IPS DF 6.9 (cell line): ENCODE measurements at places on chromosomes 2 and 18.

- no peaks in the 10 kb centered on the region for H3K4me1 ChIP-seq
- DNase-seq, result no peak
- no peaks in the 10 kb centered on the region for H3K36me3 ChIP-seq
- no peak overlapping the region for H3K4me3 ChIP-seq
- H3K27me3 ChIP-seq, result no peaks in the 10 kb centered on the region; the same call in 1 of the 2 replicates
Measured at GRCh38 chr2:207184348-207184747, 18.6 kb upstream of the KLF7 start.

DNA sequence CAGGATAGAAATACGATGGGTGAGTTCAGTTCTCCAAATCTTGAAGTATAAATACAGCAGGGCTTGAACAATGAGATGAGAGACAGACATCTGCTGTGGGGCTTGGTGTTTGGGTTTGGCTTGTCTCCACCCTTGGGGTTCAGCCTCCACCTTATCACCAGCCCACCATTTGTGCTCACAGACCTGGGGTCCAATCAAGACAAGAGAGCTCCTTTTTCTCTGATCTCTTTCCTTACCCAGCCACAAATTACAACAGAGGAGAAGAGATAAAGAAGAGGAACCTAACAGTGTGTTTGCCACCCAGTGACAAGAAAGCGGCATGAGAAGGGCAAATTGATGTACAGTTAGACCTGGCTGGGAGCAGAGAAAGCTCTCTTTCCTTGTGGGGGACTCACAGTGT is 204.5 kb upstream of the CXCR4 start:
- H3K36me3 ChIP-seq, result no peaks in the 10 kb centered on the region
- H3K27me3 ChIP-seq, result no peaks in the 10 kb centered on the region
- no peak overlapping the region for H3K4me3 ChIP-seq
- no peak for DNase-seq
- peaks cover 1% of the 10 kb centered on the region; the same call in 1 of the 2 replicates for H3K4me1 ChIP-seq
- H3K27ac ChIP-seq, result no peak overlapping the region

- no peaks in the 10 kb centered on the region for H3K4me1 ChIP-seq
- no peak overlapping the region for H3K4me3 ChIP-seq
- H3K27me3 ChIP-seq, result no peaks in the 10 kb centered on the region
- H3K36me3 ChIP-seq, result no peaks in the 10 kb centered on the region
Measured at GRCh38 chr18:13381944-13382365, 163.4 kb downstream of the LDLRAD4 start.

DNA sequence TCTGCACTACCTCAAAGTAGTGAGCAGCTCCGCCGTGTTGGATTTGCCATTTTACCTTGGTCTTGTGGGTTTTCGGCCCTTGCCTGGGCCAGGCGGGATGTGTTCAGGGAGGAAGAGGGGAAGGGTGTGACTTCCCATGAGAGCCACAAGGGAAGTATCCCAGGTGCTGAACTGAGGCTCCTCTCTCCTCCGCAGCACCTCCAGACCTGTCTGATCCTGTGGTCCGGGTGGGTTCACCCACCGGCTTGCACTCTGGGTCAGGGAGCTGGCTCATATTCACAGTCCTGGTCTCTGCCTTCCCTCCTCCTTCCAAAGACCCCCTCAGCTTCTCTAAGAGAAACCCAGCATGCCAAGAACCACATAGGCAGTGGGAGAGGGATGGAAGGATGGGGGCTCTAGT is 235.8 kb downstream of the SEPTIN10 start:
- DNase-seq, result no peak
- H3K27me3 ChIP-seq, result no peaks in the 10 kb centered on the region
- H3K4me1 ChIP-seq, result no peaks in the 10 kb centered on the region
- no peak overlapping the region for H3K4me3 ChIP-seq
- no peaks in the 10 kb centered on the region for H3K36me3 ChIP-seq
- H3K27ac ChIP-seq, result no peak overlapping the region

DNA sequence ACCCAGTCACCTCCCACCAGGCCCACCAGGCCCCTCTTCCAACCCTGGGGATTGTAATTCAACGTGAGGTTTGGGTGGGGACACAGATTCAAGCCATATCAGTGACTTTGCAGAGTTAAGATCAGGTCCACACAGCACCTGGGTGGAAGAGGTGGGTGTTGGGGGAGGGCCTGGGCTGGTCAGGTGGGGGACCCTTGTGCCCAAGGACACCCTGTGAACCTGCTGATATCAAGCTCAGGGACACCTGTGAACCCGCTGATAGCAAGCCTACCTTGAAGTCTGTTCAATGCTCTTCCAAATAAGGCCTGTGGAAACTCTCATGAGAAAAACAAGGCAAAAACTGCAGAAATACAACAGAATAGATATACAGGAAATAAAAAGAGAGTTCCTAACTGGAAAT is 19.9 kb upstream of the TPO start:
- H3K27me3 ChIP-seq, result no peaks in the 10 kb centered on the region
- H3K27ac ChIP-seq, result no peak overlapping the region
- 0 out of 2 replicates have a peak, but pooled peaks cover 1% of the 10 kb centered on the region for H3K4me1 ChIP-seq
- no peak overlapping the region for H3K4me3 ChIP-seq

DNA sequence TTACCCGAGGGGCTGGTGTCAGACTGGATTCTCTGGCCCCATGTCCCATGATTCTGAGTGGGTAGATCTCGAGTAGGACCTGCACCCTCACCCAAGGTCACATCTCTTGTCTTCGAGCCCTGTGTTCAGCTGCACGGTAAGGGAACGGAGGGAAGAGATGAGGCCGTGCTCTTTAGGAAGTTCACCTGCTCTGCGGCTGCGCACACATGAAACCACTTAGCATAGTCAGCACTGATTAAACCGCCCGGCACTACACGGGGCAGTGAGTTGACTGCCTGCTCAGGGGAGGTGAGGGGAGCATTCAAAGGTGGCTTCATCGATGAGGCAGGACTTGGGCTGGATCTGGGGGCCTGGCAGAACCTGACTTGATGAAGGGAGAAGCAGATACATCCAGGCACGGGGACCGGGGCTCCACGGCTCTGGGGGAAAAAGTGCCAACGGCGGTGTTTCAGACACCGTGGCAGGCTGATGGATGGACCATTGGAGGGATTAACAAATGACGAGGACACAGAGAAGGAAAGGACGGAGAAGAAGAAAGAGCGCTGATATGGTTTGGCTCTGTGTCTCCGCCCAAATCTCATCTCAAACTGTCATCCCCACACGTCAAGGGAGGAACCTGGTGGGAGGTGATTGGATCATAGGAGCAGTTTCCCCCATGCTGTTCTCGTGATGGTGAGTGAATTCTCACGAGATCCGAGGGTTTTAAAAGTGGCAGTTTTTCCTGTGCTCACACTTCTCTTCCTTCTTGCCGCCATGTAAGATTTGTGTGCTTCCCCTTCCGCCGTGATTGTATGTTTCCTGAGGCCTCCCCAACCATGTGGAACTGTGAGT is 248.6 kb downstream of the CYP26B1 start:
- no peaks in the 10 kb centered on the region for H3K4me1 ChIP-seq
- DNase-seq, result no peak
- H3K36me3 ChIP-seq, result no peaks in the 10 kb centered on the region
- no peak overlapping the region for H3K27ac ChIP-seq
- no peaks in the 10 kb centered on the region for H3K27me3 ChIP-seq
- H3K4me3 ChIP-seq, result no peak overlapping the region

GRCh38 chr2:239399433-239399920 is 1.3 kb downstream of the HDAC4 start:
- no peak for DNase-seq
- no peaks in the 10 kb centered on the region for H3K27me3 ChIP-seq
- no peaks in the 10 kb centered on the region for H3K36me3 ChIP-seq
- peak overlapping the region; percentile 59; the same call in 1 of the 2 replicates for H3K4me3 ChIP-seq

DNA sequence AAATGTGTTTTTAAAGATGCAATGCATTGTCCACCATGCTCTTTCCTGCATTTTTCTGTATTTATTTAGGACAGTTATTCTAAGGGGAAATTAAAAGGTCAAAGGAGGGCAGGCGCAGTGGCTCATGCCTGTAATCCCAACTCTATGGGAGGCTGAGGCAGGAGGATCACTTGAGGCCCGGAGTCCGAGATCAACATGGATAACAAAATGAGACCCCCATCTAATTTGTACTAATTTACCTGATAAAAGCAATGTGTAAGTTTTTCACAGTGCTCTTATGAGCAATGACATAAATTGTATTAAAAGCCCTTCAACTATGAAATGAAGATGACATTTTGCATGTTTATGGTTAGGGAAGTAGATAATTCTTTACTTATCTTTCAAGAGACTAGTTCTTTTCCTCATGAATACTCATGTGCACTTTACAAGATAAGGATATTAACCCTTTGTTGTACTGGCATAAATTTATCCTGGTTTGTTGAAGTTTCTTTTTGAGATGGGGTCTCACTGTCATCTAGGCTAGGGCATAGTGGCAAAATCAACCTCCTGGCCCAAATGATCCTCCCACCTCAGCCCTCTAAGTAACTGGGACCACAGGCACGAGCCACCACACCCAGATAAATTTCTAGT is 9.7 kb downstream of the HSBP1L1 start:
- DNase-seq, result no peak
- H3K27me3 ChIP-seq, result no peaks in the 10 kb centered on the region
- H3K27ac ChIP-seq, result no peak overlapping the region
- no peak overlapping the region for H3K4me3 ChIP-seq
- peaks cover 24% of the 10 kb centered on the region for H3K36me3 ChIP-seq

GRCh38 chr18:65235966-65236624 is 514.7 kb upstream of the CDH7 start:
- no peaks in the 10 kb centered on the region for H3K27me3 ChIP-seq
- H3K4me3 ChIP-seq, result no peak overlapping the region
- DNase-seq, result no peak
- no peaks in the 10 kb centered on the region for H3K36me3 ChIP-seq
- no peak overlapping the region for H3K27ac ChIP-seq

DNA sequence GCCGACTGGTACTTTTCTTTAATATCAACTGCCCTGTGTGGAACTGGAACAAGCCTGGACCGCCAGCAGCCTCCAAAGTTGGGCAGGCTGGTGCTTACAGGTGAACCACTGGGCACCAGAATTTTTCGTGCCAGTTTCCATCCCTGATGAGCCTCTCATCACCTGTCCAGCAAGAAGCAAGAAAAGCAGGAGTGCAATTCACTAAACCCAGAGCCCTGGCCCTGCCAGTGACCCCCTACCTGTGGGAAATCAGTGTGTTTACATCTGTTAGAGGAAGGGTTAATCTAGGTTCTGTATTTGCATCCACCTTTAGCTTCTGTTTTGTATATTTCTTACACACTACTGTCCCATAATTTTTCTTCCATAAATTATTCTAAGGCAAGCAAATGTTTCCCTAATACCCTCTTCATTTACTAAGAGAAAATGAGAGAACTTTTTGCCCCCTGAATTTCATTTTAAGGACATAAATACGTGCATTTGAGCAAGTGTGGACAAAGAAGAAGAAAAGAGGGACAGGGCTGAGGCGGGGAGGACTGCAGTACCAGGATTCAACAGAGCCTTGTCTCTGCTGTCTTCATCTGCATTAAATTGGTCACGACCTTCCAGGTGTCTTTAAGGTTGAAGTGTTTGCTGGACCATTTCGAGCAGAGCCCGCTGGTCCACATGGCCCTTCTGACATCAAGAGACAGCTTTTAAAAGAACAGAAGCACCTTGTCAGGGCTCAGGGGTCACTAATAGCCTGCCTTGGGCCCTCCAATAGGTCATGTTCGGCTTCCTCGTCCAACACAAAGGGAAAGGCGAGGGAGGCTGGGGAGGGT is 763.1 kb downstream of the BCL11A start:
- no peak for DNase-seq
- H3K4me3 ChIP-seq, result no peak overlapping the region
- H3K4me1 ChIP-seq, result peaks cover 1% of the 10 kb centered on the region; the same call in 1 of the 2 replicates
- no peaks in the 10 kb centered on the region for H3K36me3 ChIP-seq
- no peak overlapping the region for H3K27ac ChIP-seq

DNA sequence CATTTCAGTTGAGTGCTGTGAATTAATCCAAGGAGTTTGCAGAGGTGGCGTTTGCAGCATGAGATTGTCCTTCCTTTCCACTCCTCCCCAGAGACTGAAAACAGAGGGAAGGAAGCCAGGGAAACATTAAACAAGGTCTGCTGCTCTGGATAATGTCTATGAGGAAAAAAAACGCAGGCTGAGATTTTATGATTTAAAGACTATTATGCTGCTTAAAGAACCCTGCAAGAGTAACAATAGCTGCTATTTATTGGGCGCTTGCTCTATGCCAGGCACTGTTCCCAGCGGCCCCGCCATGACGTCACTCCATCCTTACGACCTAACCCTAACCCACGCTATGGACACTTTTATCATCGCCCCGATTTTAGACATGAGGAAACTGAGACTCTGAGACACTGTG is 222.4 kb downstream of the BCL2 start:
- H3K4me3 ChIP-seq, result no peak overlapping the region
- no peak for DNase-seq
- H3K4me1 ChIP-seq, result no peaks in the 10 kb centered on the region
- no peaks in the 10 kb centered on the region for H3K36me3 ChIP-seq
- no peak overlapping the region for H3K27ac ChIP-seq
- H3K27me3 ChIP-seq, result no peaks in the 10 kb centered on the region

DNA sequence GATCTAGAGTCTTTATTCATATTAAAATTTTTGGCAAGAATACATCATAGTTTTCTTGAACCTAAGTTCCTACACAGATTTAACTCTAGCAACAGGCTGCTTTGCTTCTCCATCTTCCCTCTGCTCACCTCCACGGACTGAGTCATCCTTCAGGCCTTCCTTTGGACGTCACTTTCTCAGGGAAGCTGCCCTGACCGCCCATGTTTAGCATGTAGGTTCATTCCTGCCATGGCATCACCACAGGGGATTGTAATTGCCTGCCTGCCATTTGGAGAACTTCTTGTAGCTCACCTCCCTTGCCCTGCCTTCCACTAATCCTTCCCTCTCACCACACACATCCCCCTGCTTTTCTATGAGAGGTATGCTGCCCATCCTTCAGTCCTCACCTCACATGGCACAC is 43.9 kb upstream of the B3GNT2 start:
- H3K4me3 ChIP-seq, result no peak overlapping the region
- no peak for DNase-seq
- H3K4me1 ChIP-seq, result peaks cover 3% of the 10 kb centered on the region; the same call in 1 of the 2 replicates
- no peak overlapping the region for H3K27ac ChIP-seq

- no peak overlapping the region for H3K4me3 ChIP-seq
- no peaks in the 10 kb centered on the region for H3K27me3 ChIP-seq
- DNase-seq, result no peak
- H3K36me3 ChIP-seq, result no peaks in the 10 kb centered on the region
- H3K27ac ChIP-seq, result no peak overlapping the region
Measured at GRCh38 chr2:172137109-172137508, 34.4 kb upstream of the DLX2 start.

- no peak overlapping the region for H3K4me3 ChIP-seq
- peaks cover 33% of the 10 kb centered on the region; the same call in 1 of the 2 replicates for H3K36me3 ChIP-seq
- no peak overlapping the region for H3K27ac ChIP-seq
- no peaks in the 10 kb centered on the region for H3K4me1 ChIP-seq
Measured at GRCh38 chr2:112572005-112572404, 12.4 kb upstream of the CHCHD5 start.

GRCh38 chr2:164015328-164016123 is 279.7 kb upstream of the FIGN start:
- no peak for DNase-seq
- peaks cover 2% of the 10 kb centered on the region; the same call in 1 of the 2 replicates for H3K4me1 ChIP-seq
- H3K4me3 ChIP-seq, result no peak overlapping the region
- no peak overlapping the region for H3K27ac ChIP-seq
- no peaks in the 10 kb centered on the region for H3K36me3 ChIP-seq

- H3K4me1 ChIP-seq, result no peaks in the 10 kb centered on the region
- no peak overlapping the region for H3K27ac ChIP-seq
- no peak for DNase-seq
Measured at GRCh38 chr2:202723746-202724145, 89.0 kb downstream of the FAM117B start.

GRCh38 chr2:106020032-106020431 is 174.1 kb downstream of the UXS1 start:
- no peaks in the 10 kb centered on the region; the same call in 1 of the 2 replicates for H3K4me1 ChIP-seq
- no peak overlapping the region for H3K4me3 ChIP-seq
